Fibroblast of skin of back (primary cell): ENCODE measurements at places on chromosomes 3 and 15.

DNA sequence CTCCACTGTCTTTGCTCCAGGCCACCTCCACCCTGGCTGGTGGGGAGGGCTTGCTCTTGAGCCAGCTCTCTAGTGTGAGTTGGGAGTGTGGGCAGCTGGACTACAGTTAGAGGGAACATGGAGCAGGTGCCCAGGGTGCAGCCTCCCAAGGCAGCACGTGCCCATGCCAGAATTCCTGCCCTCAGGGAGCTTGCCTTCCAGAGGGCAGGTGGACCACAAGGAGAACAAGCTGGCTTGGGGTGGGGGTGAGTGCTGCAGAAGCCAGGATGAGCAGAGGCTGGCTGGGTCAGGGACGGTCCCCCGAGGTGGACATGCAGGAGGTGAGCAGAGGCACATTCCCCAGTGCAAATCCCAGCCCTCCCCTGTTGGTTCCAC is 89.5 kb downstream of the VGLL4 start:
- no peak for DNase-seq

DNA sequence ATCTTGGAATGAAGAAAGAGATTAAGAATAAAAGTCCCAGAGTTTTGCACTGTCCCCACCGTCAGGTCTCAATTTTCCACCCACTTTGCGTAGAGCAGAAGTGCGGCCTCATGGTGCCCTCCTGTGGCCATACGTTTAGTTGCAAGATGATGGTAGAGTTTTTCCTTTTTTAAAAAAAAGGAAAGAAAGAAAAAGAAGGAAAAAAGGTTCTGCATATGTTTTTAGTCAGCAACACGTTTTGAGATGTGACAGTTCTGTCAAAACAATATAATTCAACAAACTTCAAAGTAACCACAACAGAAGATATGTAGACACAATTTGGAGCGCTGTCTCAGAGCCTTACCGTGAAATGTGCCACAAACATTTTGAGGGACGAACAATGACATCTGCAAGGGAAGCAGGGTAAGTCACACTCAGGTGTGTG is 24.6 kb downstream of the EBLN2 start:
- DNase-seq = peak; percentile 39

- no peak for DNase-seq
These were observed 20.1 kb downstream of the SLC12A8 start for GRCh38 chr3:125192190-125193035.

DNA sequence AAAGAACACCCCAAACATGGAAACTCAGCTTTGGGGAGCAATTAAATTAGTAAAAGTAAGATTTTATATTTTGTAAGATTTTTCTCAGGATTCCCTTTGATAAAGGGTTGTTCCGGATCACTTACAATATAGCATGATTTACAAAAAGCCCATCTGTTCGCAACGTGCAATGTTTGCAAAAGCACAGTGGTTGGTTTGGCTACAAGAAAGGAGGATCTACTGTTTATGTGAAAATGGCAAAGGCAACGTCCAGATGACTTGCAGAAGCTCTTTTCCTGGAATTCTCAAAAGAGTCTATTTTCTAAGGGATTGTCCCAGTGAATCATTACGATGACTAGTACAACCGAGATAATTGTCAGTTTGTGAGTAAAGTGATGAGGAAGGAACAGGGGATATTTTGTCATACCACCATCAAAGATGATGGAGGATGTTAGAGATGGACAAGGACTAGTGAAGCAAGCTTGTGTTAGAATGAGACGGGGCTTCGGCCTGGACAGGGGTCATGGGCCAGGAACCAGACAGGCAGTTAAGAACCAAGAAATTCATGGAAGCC is 71.6 kb downstream of the CRYGS start:
- DNase-seq = no peak

GRCh38 chr3:12487336-12487735 is 3.1 kb downstream of the TSEN2 start:
- DNase-seq = no peak

- no peak for DNase-seq
These were observed 12.0 kb downstream of the PIERCE2 start for GRCh38 chr15:55420171-55420866.

- no peak for DNase-seq
These were observed 2.3 kb upstream of the INSYN1 start for GRCh38 chr15:73755481-73755880.

- DNase-seq = no peak
These were observed 26.9 kb downstream of the ZXDC start for GRCh38 chr3:126448893-126449180.
